ENCODE measurements at places on chromosomes 4 and X. TPM values are rescaled to one million over a fixed set of nuclear protein-coding genes. Genes with fewer than 3 reads are reported as not detected.
A peak's percentile ranks its signal among the peaks of the same experiment; 100 is the strongest.

JAKMIP1 gene
- total RNA-seq = not detected

SPATA18 gene
- 1.6 TPM for total RNA-seq

DNA sequence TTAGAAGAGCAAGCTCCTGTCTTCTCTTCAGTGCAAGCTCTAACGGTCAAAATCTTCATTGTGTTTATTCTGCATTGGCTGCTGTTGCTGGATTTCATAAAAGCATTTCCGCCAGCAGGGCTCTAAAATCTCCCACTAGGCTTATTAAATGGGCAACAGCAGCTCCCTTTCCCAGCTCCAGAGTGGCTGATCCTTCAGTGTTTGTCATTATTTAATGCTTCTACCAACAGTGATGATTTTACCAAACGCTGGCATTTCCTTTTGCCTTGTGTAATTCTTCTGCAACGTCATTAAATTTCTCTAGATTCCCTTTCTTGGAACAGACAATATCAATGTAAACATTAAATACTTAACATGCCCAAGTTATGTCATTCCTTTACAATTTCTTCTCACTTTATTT lies 20.1 kb downstream of the SLC7A11 start:
- no peak for DNase-seq

DNA sequence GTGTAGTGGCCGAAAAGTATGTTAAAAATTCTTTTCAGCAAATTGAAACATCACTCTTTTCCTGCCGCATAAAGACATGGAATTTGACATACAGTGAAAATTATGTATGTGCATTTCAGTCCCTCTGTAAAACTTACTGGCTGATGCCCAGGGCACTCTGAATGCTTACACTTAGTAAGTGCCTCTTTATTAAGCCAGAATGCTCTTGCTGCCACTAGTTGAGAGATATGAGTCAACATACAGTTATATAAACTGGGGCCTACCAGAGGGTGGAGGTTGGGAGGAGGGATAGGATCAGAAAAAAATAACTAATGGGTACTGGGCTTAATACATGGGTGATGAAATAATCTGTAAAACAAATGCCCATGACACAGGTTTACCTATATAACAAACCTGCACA lies 38.1 kb upstream of the TRPC5 start:
- no peak for DNase-seq

GRCh38 chr4:110898290-110898689 lies 275.4 kb upstream of the PITX2 start:
- DNase-seq = no peak

MAGEA8 gene
- total RNA-seq = not detected

- DNase-seq = no peak
Observed at GRCh38 chrX:5842601-5843000, 386.1 kb downstream of the NLGN4X start.

- no peak for DNase-seq
Observed at GRCh38 chr4:125988464-125988863, 673.7 kb downstream of the FAT4 start.

GRCh38 chr4:40910706-40911105 lies 161.0 kb downstream of the NSUN7 start:
- no peak for DNase-seq

FREM3 gene
- total RNA-seq = not detected

HTRA3 gene
- total RNA-seq = 8.4 TPM

DNA sequence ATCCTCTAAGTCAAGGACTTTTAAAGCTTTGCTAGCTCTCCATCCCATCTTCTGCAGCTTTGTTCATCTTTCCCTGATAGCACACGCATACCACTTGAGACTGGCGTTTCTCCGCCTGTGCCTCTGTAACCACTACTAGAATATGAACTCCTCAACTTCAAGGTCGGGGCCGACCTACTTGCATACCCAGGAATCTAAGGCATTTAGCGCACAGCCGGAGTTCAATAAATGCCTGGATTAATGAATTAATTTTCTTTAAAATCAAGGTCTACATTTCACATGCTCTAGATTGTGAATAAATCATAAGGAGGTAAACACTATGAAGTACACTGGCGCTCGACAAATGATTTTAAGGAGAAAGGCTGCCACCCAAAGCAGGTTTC lies 89.3 kb downstream of the HNRNPD start:
- DNase-seq = no peak

ADH1A gene
- total RNA-seq = not detected

- DNase-seq = no peak
Observed at GRCh38 chrX:74736450-74736849, 122.0 kb upstream of the RLIM start.

SPINK2 gene
- total RNA-seq = 3.4 TPM

MAGEB2 gene
- total RNA-seq = not detected

DNA sequence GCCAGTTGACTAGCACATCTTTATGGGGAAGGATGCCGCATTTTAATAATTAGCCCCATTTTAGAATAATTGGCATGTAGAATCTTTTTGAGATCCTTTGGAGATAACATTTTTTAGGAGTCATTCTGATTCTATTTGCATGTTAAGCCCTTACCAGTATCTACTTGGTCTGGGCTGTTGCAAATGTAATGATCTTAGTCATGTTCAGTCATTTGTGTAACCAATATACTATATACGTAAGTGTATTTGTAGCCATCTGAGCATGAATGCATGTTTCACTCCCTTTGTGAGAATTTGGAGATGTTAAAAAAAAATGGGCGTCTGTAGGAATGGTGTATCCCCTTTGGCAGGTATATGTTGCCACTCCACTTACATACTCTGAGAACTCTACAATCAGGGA lies 119.1 kb downstream of the TEX13A start:
- DNase-seq = no peak

MAGED4B gene
- total RNA-seq = not detected

GRCh38 chr4:8117278-8117682 lies 41.3 kb downstream of the ABLIM2 start:
- DNase-seq = peak; percentile 98

- no peak for DNase-seq
Observed at GRCh38 chrX:79181401-79181800, 36.9 kb downstream of the GPR174 start.

- no peak for DNase-seq
Observed at GRCh38 chr4:2828758-2829181, 14.9 kb upstream of the ADD1 start.

DNA sequence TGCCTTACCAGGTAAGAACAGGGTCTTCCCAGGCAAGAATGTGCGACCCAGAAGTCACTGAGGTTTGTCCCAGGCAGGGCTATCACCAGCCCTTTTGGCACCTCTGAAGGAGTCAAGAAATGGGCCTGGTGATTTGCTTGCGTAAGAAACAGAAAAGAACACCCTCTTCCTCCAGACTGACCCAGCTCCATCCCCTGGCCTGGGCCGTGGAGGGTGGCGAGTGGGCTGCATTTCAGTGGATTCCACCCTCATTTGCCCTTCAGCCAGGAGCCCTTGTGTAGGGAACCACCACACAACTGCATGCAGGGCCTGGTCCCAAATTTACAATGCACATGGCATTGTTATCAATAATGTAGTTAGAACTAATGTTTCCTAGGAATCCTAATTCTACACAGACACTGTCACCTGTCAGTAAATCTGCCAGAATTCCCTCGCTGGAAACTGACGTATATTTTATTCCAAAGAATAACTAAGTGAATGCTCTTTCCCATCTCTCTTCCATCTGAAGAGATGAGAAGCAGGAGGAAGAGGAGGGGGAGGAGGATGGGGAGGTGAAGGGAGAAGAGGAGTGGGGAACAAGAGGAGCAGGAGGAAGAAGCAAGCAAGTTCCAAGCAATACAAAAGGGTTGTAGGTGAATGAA lies 46.6 kb downstream of the TSPAN5 start:
- DNase-seq = peak; percentile 45

GRCh38 chrX:72478853-72479252 lies 93.8 kb downstream of the HDAC8 start:
- no peak for DNase-seq

DNA sequence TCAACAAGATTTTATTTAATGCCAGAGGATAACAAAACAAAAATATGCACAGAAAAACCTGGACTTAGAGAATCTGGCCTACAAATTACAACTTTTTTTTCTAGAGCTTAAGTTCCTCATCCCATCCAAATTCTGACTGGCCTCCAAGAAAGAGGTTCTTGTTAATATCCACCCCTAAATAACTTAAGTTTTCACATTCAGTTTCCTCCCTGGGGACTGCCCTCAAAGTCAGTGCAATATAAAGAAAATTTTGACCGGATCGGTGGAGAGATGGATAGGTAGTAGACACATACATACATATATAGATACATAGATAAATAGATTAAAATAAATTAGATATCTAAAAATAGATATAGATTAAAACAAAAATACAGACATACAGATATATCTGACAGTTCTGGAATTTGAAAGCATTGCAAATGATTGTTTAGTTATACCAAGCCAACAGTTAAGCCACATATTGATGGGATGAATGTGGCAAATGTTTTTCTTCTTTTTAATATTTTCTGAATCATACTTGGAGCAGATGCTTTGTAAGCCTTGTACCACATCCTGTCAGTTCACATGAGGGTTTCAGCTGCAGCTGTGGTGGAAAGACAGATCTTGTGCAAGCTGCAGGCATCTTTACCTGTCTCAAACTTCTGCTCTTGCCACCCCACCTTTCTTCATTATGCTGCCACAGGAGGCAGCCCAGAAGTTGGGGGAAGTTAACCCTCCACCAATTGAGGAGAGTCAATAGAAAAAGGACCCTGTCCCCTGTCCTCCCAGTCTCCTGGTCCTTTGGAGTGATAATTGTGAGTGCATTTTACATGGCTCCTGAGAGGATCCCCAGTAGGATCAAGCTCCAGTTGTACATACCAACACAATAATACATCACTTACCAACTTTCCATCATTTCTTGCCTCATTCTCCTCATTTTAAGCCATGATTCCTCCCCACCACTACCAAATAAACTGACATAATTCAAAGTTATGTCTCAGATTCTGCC lies 58.5 kb upstream of the PRDM8 start:
- DNase-seq = peak; percentile 24

FAM47C gene
- not detected for total RNA-seq

DNA sequence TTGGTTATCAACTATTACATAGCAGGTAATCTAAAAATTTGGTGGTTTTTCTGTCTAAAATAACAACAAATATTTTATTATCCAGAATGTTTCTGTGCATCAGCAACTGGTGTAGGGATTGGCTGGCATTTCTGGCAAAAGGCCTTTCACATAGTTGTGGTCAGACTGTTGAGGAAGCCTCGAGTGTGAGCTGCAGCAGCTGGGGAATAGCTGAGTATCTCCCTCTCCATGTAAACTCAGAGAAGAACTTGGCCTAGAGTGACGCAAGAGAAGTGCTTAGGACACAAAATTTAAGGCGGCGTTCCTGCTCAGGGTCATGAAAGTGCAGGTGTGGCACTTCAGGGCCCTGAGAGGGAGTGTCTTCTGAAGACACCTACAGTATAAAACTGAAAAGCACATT lies 558.9 kb downstream of the SPOCK3 start:
- DNase-seq = no peak

DNA sequence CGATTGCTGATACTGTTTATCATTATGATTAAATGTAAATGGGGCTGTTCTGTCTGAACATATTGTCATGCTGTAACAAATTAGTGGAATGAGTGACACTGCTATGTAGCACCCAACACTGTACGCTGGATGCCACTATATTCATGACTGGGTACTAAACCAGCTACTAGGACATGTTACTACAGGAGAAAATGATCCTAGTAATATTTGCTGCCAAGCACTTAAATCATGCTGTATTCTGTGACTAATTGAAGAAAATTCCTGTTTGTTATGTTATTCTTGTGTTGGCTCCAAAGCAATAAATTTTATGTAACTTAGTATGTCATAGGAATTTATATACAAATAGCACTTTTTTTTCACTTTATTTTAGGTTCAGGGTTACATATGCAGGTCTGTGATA lies 804.2 kb downstream of the CENPC start:
- no peak for DNase-seq

ARMCX6 gene
- 6.0 TPM for total RNA-seq

DNA sequence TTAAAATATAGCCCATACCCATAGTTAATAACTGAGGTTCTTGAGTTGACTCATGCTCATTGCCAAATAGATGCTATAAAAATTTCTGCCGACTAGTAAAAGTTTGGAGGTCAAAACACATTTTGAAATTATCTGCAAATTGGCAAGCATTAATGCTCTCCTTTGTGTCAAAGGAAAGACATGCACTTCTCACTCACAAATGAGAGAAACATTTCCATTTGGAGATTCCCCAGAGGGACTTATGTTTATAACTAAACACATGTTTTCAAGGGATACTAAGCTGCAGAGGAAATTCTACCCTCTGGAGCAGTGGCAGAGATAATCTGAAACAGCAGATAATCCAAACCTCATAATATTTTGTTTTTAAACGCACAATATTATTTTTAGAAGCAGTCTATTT lies 45.7 kb upstream of the CCDC160 start:
- DNase-seq = no peak

DNA sequence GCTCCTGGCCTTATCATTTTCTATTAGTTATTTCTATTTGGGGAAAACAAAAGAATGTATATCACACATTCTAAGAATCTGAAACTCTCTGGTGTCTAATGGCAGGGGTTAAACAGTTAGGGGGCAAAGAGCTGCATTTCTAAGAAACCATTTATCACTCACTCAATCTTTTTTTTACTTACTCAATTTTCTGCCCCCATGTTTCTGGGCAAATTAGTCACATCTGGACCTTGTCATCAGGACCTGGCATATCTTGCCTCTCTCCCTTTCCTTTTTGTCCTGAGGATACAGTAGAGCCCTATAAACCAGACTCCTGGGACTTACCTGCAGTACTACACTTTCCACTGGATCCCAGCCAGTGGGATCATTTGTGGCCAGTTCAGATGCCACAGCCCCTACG lies 89.1 kb downstream of the ANXA3 start:
- DNase-seq = no peak

GRCh38 chrX:103540145-103540544 lies 20.9 kb upstream of the RAB40A start:
- no peak for DNase-seq

DNA sequence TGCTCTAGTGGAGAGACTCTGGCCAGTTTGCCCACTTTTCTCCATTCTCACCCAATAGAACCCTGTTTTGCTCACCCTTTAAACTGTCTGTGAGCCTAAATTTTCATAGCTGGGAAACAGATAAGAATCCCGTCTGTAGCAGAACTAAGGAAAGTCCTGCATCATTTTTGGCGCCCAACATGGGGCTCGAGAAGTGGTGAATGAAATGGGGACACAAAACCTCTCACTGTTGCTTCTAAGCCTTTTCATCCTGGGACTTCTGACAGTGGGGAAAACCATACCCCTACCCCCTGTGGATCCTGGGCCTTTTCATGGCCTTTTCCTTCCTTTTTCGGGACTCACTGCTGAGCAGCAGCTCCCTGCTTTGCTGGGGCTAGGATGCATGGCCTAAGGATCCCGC lies 189.9 kb downstream of the INPP4B start:
- DNase-seq = no peak

DNA sequence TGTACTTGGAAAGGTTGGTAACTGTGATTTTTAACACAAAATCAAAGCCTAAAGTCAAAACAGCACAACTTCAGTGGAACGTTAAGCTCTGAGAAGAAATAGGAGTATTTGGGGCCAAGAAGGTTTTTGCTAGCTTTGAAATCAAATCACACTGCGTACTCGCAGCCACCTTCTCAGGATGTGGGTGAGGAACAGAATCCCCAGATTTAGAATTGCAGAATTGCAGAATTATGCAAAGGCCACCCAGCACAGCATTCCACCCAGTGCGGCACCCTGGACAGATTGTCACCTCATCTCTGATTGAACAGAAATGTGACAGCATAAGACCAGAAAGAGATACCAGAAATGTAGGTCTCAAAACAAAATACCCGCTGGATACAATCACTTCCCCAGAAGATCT lies 181.1 kb downstream of the DHX15 start:
- no peak for DNase-seq

- DNase-seq = no peak
Observed at GRCh38 chrX:13983734-13984133, 46.0 kb downstream of the GEMIN8 start.

GRCh38 chrX:122092360-122092759 lies 1045.0 kb downstream of the GLUD2 start:
- no peak for DNase-seq

Data from gastrocnemius medialis (tissue), 4 donors.